Heart right ventricle (tissue), 16 donors: ENCODE measurements at places on chromosomes 3 and 15. TPM values are rescaled to one million over a fixed set of nuclear protein-coding genes. Genes with fewer than 3 reads are reported as not detected.

Gene BTD
- total RNA-seq, result 14.8 TPM

DNA sequence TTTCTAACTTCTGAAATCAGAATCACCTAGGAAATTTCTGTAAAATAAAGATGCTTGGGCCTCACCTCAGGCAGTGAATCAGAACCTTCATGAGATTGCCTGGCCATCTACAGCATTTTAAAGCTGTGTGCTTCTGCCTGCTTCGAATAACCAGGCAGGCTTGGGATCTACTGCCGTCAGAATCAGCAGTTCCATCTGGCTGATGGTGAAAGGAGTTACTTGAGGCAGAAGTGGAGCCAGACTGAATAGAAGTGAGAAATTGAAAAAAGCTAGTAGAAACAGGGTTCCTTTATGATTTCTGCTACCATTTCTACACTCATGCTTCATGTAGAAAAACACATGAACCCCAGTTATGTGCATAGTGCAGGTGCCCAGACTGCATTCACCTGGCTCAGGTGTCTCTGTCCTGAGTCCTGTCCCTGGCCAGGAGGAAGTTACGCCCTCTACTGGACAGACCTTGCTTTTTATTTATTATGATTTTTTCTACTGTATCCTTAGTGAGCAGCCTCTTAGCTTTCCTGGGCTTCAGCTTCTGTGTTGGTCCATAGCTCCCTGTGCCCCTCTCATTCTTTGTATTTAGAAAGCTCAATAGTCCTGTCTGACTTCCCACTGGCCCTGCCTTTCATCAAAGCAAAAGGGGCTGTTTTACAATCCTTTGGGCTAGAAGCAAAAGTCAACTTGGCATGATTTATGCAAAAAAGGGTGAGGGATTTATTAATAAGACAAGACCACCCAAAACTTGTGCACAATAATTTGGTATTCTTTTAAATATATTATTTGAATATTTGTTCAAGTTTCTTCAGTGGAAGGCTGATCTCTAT lies 200.8 kb upstream of the GOLGA6L4 start:
- H3K36me3 ChIP-seq, result no peaks in the 10 kb centered on the region
- no peaks in the 10 kb centered on the region for H3K27me3 ChIP-seq
- no peak overlapping the region for H3K27ac ChIP-seq
- DNase-seq, result no peak

DNA sequence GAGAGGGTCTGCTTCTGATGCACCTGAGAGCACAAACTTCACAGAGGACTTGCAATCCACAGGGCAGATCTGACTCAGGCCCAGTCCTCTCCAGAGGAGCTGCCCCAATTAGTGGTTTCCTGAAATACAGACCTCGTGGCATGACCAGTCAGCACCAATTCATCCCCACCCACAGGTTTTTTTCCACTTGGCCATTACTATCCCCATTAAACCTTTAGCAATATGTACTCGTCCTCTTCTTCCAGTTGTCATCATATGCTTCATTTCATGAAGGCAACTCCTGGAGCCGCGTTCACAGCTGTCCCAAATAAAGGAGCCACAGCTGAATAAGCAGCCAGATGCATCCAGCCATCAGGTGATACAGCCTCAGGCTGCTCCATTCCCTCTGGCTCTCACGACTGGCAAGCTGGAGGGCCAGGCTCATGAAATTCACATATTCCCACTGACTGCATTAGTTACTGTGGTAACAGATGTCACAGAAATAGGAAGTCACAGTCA lies 163.1 kb downstream of the FMN1 start:
- no peak overlapping the region for H3K4me3 ChIP-seq
- no peak overlapping the region for H3K27ac ChIP-seq
- H3K4me1 ChIP-seq, result peaks cover 25% of the 10 kb centered on the region

GRCh38 chr3:108125550-108126071 lies 34.8 kb upstream of the CD47 start:
- H3K27me3 ChIP-seq, result no peaks in the 10 kb centered on the region
- no peaks in the 10 kb centered on the region for H3K4me1 ChIP-seq
- H3K36me3 ChIP-seq, result no peaks in the 10 kb centered on the region
- no peak overlapping the region for H3K27ac ChIP-seq

DNA sequence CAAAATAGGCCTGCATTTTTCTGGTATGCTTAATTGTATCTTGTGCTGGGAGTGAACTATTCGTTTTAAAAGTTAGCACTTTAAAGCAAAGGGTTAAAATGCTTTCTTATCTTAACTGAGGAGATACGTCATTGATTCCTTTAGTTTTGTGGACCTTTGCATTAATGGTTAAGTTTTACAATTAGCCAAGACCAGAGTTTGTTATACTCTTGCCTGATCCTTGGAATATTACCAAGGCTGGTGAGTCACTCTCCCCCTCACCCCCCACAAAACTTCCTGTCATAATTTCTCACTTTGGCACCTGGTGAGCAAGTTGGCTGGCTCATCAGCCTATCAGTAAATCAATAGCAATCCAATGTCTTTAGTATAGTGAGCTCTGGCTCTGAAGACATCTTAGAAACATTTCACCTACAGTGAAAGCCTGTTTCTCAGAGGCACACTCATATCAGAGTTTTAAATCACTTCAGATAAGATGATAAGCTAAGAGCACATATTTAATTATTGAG lies 26.7 kb downstream of the SLC2A2 start:
- no peaks in the 10 kb centered on the region for H3K36me3 ChIP-seq
- no peak overlapping the region for H3K27ac ChIP-seq
- no peak for DNase-seq
- H3K27me3 ChIP-seq, result no peaks in the 10 kb centered on the region
- H3K4me1 ChIP-seq, result no peaks in the 10 kb centered on the region

- no peaks in the 10 kb centered on the region for H3K36me3 ChIP-seq
- no peaks in the 10 kb centered on the region for H3K27me3 ChIP-seq
- DNase-seq, result peak; percentile 30
- H3K27ac ChIP-seq, result no peak overlapping the region
- no peak overlapping the region for H3K4me3 ChIP-seq
Measured at GRCh38 chr3:100954990-100955389, 38.2 kb downstream of the ABI3BP start.

Gene IL16
- total RNA-seq, result 4.2 TPM

Gene VWA5B2
- not detected for total RNA-seq

Gene RAD51
- total RNA-seq, result 0.94 TPM

Gene P2RY12
- 2.8 TPM for total RNA-seq

- no peak overlapping the region for H3K4me3 ChIP-seq
- H3K4me1 ChIP-seq, result no peaks in the 10 kb centered on the region
- DNase-seq, result no peak
- H3K36me3 ChIP-seq, result no peaks in the 10 kb centered on the region
Measured at GRCh38 chr3:21159543-21159906, 591.5 kb downstream of the ZNF385D start.

Gene SGO1
- total RNA-seq, result 0.44 TPM

DNA sequence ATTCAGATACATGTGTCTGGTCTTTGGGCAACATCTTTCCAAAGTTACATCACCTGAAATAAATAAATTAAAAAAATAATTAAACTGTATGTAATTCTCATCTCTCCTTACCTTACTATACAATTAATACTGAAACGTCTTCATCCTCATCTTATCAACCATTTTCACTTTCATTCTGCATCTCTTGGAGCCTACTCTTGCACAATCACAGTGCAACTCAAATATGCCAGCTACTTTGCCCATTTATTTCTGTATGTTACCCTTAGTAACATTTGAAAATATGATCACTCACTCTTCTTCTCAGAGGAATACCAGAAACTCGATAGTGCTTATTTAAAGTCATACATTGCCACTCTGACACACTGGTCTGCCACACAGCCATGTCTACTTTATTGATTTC lies 1357.1 kb upstream of the CADM2 start:
- no peak overlapping the region for H3K27ac ChIP-seq
- DNase-seq, result no peak
- H3K4me1 ChIP-seq, result no peaks in the 10 kb centered on the region
- H3K27me3 ChIP-seq, result no peaks in the 10 kb centered on the region
- H3K36me3 ChIP-seq, result no peaks in the 10 kb centered on the region
- no peak overlapping the region for H3K4me3 ChIP-seq

DNA sequence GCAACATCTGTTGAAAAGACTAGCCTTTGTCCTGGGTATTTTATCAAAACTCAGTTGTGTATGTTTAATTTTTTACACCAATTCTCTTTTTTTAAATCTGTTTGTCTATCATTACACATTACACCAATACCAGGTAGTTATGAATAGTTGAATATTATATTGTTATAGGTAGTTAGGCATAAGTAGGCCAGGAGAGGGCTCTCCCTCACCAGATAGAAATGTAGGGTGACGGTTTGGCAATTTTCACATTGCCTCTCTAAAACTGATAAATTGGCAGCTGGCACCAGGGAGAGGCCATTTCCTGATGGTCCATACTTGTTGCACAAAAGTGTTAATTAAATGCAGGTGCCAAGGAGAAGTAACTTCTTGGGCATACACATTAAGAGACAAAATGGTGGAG lies 483.1 kb upstream of the EPHA6 start:
- DNase-seq, result no peak
- H3K36me3 ChIP-seq, result no peaks in the 10 kb centered on the region
- H3K27ac ChIP-seq, result no peak overlapping the region

Gene TMEM158
- total RNA-seq, result 1.0 TPM

GRCh38 chr3:125374501-125374995 lies 577 bp downstream of the ZNF148 start:
- H3K4me1 ChIP-seq, result peaks cover 43% of the 10 kb centered on the region
- peak overlapping the region; percentile 88 for H3K4me3 ChIP-seq
- H3K36me3 ChIP-seq, result no peaks in the 10 kb centered on the region
- peak; percentile 35 for DNase-seq

Gene BNC1
- 0.12 TPM for total RNA-seq

DNA sequence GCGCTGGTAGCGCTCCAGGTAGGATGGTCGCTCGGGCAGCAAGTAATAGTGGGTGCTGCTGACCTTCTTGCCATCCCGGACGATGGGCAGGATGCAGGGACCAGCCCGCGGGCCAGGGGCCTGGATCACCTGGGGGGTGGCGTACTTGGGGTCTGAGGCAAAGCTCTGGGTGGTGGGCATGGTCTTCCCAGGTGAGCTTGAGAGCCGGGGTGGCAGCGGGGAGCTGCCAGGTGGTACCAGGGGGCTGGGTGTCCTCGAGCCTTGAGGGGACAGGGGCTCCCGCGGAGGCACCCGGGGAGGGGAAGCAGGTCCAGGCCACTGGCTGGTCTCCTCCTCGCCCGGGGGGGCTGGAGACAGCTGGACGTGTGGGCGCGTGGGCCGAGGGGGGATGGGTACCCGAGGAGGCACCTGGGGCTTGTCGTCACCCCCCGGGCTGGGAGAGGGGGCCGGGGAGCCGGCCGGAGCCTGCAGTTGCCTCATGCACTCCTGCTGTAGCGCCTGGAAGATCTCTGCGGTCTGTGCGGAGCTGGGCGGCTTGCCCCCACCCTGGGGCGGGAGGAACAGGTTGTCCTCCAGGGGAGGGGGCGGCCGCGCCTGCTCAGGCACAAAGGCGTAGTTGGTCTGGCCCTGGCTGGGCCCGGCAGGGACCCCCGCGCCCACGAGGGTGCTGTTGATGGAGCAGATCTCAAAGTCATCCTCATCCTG lies 40.6 kb downstream of the TNK2 start:
- no peak for DNase-seq
- H3K36me3 ChIP-seq, result peaks cover 67% of the 10 kb centered on the region
- H3K4me3 ChIP-seq, result no peak overlapping the region
- H3K27ac ChIP-seq, result no peak overlapping the region
- peaks cover 15% of the 10 kb centered on the region for H3K4me1 ChIP-seq

GRCh38 chr3:12970684-12971083 lies 102.5 kb downstream of the IQSEC1 start:
- no peaks in the 10 kb centered on the region for H3K27me3 ChIP-seq
- no peak overlapping the region for H3K27ac ChIP-seq
- no peak overlapping the region for H3K4me3 ChIP-seq
- peaks cover 37% of the 10 kb centered on the region for H3K4me1 ChIP-seq
- no peak for DNase-seq

Gene CD200R1
- 2.4 TPM for total RNA-seq

DNA sequence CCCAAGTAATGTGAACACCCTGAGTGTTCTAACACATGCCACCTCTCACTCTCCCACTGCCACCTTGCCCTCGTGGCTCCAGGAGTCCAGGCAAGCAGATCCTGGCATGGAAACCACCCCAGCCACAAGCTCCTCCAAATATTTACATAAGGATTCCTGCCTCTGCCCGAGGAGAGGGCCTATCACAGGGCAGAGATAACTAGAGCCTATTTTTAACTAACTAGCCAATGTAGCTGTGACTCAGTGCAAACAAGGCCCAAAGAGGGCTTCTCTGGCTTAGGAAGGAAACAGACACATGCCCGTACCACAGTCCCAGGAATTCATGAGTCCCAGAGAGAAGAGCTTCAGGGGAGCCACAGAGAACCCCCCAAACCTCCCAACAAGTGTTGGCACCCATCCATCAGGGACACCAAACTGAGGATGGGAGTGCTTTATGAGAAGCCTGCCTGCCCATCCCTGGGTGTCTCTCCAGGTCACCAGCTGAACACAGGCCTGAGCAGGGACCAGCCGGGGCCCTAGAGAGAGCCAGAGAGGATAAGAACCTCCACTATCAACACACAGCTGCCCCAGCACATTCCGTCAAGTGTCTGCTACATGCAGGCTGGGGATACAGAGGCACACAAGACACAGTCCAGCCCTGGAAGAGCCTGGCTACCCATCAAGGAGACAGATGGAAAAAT lies 9.2 kb downstream of the FYCO1 start:
- no peaks in the 10 kb centered on the region for H3K27me3 ChIP-seq
- DNase-seq, result peak; percentile 71
- H3K27ac ChIP-seq, result peak overlapping the region; percentile 97
- peaks cover 97% of the 10 kb centered on the region for H3K4me1 ChIP-seq
- peaks cover 28% of the 10 kb centered on the region for H3K36me3 ChIP-seq
- H3K4me3 ChIP-seq, result no peak overlapping the region

GRCh38 chr15:100252359-100252758 lies 89.4 kb downstream of the ADAMTS17 start:
- no peaks in the 10 kb centered on the region for H3K36me3 ChIP-seq
- H3K4me1 ChIP-seq, result no peaks in the 10 kb centered on the region
- H3K27ac ChIP-seq, result no peak overlapping the region
- DNase-seq, result no peak
- no peak overlapping the region for H3K4me3 ChIP-seq

Gene HRG
- total RNA-seq, result not detected

DNA sequence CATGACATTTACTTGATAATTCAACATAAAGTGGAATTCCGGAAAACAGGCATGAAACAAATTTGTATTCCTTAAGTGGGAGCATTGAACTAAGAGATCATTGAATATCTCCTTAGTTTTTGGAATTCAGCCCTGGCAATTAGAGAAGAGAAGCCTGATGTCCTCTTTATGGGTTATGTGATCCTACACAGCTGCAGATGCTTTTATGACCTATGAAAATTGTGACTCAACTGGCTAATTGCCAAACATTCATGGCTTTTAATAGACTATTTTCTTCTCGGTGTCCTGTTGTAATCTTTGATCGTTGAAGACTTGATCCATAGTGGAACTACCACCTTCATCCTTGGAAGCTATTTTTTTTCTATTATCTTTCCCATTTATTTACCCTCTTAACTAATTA lies 46.1 kb downstream of the AGBL1 start:
- H3K4me1 ChIP-seq, result no peaks in the 10 kb centered on the region
- H3K27ac ChIP-seq, result no peak overlapping the region
- H3K36me3 ChIP-seq, result no peaks in the 10 kb centered on the region
- no peak overlapping the region for H3K4me3 ChIP-seq
- no peak for DNase-seq

Gene MEGF11
- not detected for total RNA-seq

- no peaks in the 10 kb centered on the region for H3K27me3 ChIP-seq
- H3K36me3 ChIP-seq, result no peaks in the 10 kb centered on the region
- no peak overlapping the region for H3K4me3 ChIP-seq
- H3K27ac ChIP-seq, result no peak overlapping the region
- no peak for DNase-seq
- H3K4me1 ChIP-seq, result no peaks in the 10 kb centered on the region
Measured at GRCh38 chr3:182609575-182610156, 183.6 kb upstream of the ATP11B start.
